NCI-H2171 treated with DMSO at 0.1 percent for 48 hours (cell line): ENCODE measurements at places on chromosomes 13 and 19.
A peak's percentile ranks its signal among the peaks of the same experiment; 100 is the strongest.

DNA sequence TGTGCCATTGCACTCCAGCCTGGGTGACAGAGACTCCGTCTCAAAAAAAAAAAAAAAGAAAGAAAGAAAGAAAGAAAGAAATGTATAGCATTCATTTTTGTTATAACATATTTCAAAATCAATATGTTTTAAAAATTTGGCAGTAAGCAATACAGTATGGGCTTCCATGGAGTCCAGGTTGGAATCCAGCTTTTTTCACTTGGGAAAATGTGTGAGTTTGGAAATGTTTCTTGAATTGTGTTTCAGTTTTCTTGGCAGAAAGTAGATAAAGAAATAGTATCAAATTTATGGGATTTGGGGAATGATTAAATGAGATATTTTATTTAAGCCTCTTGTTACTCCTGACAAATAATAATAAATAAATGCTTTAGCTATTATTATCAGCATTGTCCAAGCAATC, 225.6 kb downstream of the PCDH9 start:
- no peak for DNase-seq

DNA sequence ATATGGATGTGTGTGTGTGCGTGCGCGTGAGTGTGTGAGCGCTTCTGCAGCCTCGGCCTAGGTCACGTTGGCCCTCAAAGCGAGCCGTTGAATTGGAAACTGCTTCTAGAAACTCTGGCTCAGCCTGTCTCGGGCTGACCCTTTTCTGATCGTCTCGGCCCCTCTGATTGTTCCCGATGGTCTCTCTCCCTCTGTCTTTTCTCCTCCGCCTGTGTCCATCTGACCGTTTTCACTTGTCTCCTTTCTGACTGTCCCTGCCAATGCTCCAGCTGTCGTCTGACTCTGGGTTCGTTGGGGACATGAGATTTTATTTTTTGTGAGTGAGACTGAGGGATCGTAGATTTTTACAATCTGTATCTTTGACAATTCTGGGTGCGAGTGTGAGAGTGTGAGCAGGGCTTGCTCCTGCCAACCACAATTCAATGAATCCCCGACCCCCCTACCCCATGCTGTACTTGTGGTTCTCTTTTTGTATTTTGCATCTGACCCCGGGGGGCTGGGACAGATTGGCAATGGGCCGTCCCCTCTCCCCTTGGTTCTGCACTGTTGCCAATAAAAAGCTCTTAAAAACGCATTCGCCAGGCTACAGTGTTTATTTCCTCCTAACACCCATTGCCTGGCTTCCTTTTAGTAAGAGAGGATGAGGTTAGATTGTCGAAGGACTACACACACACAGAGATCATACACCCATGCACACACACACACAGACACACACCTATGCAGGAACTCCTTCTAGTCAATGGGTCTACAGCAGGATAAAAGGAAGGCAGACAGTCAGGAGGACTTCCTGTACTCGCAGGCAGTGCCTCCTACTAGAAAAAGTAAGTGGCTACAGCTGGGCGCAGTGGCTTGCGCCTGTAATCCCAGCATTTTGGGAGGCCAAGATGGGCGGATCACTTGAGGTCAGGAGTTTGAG, 7.1 kb downstream of the FOSB start:
- no peak for DNase-seq

GRCh38 chr19:41958367-41959055, 610 bp downstream of the RABAC1 start:
- DNase-seq: peak; percentile 38

GRCh38 chr13:38395497-38395788, 45.8 kb downstream of the UFM1 start:
- DNase-seq: no peak

- DNase-seq: no peak
Measured at GRCh38 chr13:28849441-28849840, 29.3 kb downstream of the MTUS2 start.

DNA sequence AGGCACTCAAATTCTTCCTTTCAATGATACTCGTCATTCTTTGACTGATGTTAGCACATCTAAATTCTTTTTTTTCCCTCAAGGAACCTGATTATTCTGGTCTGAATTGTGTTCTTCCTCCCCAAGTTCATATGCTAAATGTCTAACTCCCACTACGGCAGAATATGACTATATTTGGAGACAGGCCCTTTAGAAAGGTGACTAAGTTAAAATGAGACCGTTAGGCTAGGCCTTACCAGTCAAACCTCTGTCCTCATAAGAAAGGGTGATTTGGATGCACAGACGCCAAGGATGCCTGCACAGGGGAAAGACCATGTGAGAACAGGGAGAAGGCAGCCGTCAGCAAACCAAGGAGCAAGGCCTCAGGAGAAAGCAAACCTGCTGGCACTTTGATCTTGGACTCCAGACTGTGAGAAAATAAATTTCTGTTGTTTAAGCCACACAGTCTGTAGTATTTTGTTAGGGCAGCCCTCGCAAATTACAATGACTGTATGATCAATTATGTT, 13.1 kb upstream of the FOXO1 start:
- no peak for DNase-seq

- DNase-seq: no peak
Measured at GRCh38 chr13:85725433-85725832, 73.8 kb downstream of the SLITRK6 start.

DNA sequence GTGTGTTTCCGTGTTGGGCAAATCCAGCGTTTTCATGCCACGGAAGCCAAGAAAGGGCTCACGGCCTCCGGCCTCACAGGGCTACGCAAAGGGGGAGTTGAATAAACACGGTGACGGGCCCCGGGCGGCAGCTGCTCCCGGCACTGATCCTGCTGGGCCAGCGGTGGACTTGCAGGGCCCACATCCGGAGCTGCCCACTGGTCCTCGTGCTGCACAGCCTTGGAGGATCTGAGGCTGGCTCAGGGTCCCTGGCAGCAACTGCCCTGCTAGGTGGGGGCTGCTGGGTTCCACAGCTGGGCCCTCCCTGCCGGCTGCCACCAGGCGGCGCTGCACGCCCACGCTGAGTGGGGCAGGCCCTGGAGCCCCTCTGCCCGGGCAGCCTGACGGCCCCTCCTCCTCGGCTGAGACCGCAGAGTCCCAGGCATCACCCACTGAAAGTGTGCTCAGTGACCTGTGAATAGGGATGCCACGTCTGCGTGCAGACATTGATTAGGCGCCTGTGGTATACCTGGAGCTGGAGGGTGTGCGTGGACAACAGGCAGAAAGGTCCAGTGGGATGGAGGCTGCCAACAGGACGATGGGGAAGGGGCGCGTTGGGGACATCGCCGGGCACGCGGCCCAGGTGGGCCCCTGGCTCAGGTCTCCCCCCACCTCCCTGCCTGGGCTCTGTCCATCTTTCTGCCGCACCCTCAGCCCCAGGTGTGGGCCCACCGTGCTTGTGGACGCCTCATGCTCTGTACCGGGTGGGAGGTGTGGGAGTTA, 5.3 kb upstream of the HCN2 start:
- peak; percentile 43 for DNase-seq
